ENCODE measurements at places on chromosomes 5 and 9.
A peak's percentile ranks its signal among the peaks of the same experiment; 100 is the strongest.

DNA sequence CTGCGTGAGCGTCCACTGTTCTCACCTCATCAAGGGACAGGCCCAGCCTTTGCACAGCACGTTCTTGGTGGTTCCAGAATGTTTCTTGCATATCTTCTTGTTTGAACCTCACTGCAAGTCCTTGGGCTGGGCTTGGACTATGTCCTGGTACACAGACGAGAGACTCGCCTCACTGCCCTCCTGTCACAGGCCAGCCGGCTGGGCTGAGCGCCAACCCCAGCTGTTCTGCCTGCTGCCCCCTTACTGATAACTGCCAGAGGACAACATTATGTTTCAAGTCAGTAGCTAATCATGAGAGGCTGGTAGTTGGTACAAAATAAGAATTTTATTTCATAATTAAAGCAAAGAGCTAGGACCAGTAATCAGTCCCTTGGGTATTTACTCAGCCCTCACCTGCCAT is 52.8 kb upstream of the LRRTM2 start:
- DNase-seq, result no peak

GRCh38 chr5:179196405-179197079 is 136.4 kb downstream of the ZNF354C start:
- no peak for DNase-seq

DNA sequence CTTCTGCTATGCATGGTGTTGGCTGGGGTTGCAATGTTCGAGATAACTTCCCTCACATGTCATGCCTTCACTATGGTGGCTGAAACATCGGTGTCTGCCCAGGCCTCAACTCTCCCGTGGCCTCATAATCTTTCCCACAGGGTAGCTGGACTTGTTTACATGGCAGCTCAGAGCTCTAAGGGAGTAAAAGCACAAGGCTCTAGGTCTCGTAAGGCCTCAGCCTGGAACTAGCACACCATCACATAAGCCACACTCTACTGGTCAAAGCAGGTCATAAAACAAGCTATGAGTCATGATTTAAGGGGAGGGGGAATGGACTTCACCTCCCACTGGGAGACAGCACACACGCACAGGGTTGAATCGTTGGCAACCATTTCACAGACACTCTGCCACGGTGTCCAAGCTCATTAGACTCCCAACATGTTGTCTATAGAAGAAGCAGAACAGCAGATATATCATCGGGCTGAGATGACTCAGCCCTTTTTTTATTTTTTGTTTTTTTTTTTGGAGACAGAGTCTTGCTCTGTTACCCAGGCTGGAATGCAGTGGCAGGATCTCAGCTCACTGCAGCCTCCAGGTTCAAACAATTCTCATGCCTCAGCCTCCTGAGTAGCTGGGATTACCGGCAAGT is 66.8 kb upstream of the IL17B start:
- peak; percentile 87 for DNase-seq

DNA sequence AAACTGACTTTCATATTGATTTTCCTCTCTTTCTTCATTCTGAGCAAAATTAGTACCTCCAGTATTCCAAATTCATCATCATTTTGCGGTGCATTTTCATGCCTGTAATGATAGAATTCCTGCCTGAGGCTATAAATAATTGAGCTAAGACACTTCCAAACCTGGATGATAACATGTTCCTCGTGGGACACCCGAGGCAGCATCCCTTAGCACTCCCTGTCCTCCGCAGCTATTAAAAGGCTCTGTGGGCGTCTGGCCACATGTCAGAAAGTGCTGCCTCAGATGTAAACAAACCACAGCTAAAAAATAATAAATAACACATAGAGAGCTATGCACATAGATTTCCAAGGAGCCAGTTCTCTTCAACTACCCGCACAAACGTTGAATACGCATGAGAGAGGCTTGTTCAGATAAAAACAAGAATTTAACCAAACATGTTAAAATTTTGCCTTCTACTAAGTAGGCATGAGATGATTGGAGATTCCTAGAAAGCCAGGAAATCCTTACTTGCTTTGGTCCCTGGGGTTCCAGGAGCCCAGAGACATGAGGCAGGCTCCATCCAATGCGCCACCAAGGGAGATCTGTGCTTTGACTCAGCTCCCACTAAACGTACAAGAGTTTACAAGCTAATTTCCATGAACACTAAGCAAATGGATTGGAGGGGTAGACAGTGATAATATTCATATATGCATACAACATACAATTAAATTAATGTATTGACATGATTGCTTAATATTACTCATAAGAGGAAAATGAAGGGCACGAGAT is 82.7 kb downstream of the SHC3 start:
- DNase-seq, result no peak

DNA sequence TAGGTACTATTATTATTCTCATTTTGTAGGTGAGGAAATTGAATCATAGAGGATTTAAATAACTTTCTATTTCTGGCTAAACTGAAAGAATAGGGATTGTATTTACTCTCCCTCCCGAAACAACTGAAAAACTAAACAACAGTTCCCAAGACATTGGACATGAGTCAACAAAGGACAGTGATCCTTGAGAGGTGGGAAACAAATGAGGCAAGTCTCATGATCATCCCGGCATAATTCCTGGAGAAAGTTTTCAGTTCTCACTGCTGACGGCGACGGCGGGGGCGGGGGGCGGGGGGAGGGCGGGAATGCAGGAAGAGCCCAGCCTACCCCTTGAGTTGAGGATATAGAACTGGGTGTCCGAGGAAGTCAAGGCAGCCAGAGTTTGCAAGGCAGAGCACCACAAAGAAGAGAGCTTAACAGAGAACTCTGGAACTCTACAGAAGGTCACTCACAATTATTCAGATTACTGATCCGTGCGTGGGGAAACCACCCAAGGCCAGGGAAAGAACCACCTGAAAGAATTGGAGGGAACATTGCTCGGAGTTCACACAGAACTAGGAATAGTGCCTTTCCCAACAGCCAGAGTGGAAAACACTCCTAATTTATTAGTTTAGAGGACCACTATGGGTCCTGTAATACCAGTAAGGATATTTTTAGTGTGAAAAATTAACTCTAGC is 27.4 kb upstream of the WHRN start:
- no peak for DNase-seq

GRCh38 chr5:138468133-138468965 is 3.1 kb downstream of the EGR1 start:
- no peak for DNase-seq
